CD4-positive, alpha-beta memory T cell (primary cell): ENCODE measurements at places on chromosomes 2 and 18.

DNA sequence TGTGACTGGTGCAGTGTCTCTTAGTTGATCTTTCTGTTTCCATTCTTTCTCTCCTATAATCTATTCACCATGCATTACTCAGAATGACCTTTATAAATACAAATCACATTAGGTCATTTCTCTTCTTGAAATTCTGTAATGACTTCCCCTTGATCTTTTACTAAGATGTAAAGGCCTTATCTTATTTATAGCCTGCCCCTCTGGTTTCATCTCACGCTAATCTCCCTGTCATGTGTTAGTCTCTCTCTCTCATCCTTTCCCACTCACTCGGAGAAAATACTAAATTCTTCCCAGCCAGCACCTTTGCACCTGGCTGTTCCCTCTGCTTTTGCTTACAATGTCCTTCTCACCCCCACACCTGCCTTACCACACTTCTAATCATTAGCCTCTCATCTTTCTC, 530.8 kb downstream of the ADCYAP1 start:
- DNase-seq, result no peak

GRCh38 chr2:13676269-13676668, 956.2 kb upstream of the LRATD1 start:
- no peak for DNase-seq

DNA sequence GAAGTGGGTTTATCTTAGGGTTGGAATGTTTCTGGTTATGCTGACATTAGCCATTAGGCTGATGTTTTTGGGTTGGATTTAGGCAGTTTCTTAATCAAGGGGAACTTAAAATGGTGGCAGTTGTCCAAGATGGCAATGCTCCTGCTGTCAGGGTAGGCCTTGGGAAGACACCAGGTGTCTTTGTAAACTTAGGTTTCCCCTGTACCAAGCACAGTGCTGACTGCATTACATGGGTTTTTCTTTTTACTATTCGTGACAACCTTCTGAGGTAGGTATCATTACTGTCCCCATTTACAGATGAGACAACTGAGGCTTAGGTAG, 528 bp upstream of the ATG16L1 start:
- no peak for DNase-seq

GRCh38 chr18:50895350-50896045, 16.6 kb downstream of the ME2 start:
- DNase-seq, result no peak

GRCh38 chr2:150133623-150134022, 353.8 kb downstream of the RND3 start:
- DNase-seq, result no peak

GRCh38 chr2:64937687-64938491, 51.3 kb upstream of the SLC1A4 start:
- DNase-seq, result no peak
